ENCODE measurements at places on chromosomes 6 and 20. TPM values are rescaled to one million over a fixed set of nuclear protein-coding genes. Genes with fewer than 3 reads are reported as not detected.

Gene SPDEF
- total RNA-seq = 0.18 TPM

Gene PRPH2
- not detected for total RNA-seq

Gene PCSK2
- total RNA-seq = not detected

Gene ZNF831
- total RNA-seq = 8.6 TPM

Gene LYRM4
- total RNA-seq = 46.4 TPM

Gene BRPF3
- total RNA-seq = 26.0 TPM

Gene VNN1
- total RNA-seq = not detected

Gene MOG
- total RNA-seq = not detected

Gene WFDC5
- 0.23 TPM for total RNA-seq

Gene SLC22A16
- total RNA-seq = not detected

Gene FLRT3
- total RNA-seq = not detected

Gene AKAP7
- total RNA-seq = 5.1 TPM

Gene DCBLD1
- total RNA-seq = 1.6 TPM

Gene FHL5
- not detected for total RNA-seq

Gene CNBD2
- 3.5 TPM for total RNA-seq

Gene EDN3
- total RNA-seq = not detected

Gene HAO1
- not detected for total RNA-seq
